ENCODE measurements at places on chromosomes 12 and 14.

- DNase-seq = no peak
These were observed 102.4 kb downstream of the VCPKMT start for GRCh38 chr14:50013934-50014333.

DNA sequence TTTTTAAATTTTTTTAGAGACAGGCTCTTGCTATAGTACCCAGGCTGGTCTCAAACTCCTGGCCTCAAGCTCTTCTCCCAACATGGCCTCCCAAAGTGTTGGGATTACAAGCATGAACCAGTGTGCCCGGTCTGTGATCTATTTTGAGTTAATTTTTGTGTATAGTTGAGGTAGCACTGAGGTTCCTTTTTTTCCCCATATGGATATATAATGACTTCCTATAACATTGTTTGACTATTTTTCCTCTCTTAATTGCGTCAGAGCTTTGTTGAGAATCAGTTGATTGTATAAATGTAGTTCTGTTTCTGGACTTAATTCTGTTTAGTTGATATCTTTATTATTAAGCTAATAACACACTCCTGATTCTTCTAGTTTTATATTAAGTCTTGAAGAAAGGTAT is 8.6 kb upstream of the M6PR start:
- no peak for DNase-seq

DNA sequence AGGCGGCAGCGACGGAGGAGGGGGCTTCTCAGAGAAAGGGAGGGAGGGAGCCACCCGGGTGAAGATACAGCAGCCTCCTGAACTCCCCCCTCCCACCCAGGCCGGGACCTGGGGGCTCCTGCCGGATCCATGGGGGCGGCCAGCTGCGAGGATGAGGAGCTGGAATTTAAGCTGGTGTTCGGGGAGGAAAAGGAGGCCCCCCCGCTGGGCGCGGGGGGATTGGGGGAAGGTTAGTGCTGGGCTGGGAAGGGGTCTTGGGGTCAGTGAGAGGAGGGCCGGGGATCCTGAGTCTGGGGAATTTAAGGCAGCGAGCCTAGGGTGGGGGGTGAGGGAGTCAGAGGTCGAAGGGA is 203 bp downstream of the NFATC4 start:
- DNase-seq = no peak

- DNase-seq = no peak
These were observed 33.0 kb downstream of the ARL6IP4 start for GRCh38 chr12:123013185-123014095.

All from Right ventricle myocardium superior (tissue), 1 donor.